Thymus (tissue), 14 donors: ENCODE measurements at places on chromosomes 6 and 20.

DNA sequence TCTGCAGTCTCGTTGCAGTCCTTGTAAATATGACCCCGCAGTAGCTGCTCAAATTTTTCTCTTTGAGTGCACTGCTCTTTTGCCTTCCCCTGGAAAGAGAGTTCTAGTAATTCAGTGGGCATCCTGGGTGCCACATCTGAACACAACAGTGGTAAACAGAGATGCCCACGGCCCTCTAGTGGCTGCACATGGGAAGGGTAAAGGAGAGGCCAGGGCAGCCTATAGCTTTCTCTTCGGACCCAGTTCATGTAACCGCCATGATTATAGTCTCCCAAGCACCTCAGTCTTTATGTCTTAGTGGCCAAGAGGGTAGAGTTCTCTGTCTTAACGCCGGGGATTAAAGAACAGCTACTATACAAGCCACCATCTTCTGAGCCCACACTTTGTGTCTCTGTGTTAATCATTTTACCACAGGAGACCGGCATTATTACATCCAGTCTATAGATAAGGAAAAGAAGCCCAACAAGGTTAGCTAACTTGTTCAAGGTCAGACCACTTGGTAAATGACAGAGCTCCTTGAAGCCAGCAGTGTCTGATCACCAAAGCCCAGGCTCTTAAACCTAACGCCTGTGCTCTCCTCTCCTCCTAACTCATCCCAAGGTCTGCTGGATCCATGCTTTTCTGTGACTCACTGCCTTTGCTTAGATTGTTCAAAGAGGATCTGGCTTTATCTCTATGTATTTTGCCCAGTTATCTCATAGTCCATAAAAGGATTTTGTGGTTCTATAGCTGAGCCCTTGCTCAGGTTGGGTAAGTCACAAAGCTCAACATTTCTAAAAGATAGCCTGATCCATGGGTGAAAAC, 81.8 kb downstream of the ISM1 start:
- peak; percentile 34 for DNase-seq
- no peaks in the 10 kb centered on the region for H3K4me1 ChIP-seq
- no peaks in the 10 kb centered on the region for H3K27me3 ChIP-seq
- H3K36me3 ChIP-seq, result no peaks in the 10 kb centered on the region
- H3K4me3 ChIP-seq, result no peak overlapping the region

DNA sequence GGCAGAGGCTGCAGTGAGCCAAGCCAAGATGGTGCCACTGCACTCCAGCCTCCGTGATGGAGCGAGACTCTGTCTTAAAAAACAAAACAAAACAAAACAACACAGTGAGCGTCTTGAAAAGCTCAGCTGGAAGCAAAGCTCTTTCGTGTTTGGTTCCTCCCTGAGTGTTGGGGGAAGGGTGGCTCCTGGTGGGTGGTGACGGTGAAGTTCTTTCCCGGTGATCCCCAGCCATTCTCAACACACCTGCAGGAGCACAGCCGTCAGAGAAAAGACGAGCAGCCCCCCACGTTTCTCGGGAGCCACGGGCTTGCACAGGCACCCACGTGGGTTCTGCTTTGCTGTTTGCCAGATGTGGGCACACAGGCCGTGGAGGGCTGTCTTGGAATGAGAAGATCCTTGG, 3.2 kb downstream of the BHLHE23 start:
- peaks cover 66% of the 10 kb centered on the region for H3K4me1 ChIP-seq
- H3K36me3 ChIP-seq, result no peaks in the 10 kb centered on the region

DNA sequence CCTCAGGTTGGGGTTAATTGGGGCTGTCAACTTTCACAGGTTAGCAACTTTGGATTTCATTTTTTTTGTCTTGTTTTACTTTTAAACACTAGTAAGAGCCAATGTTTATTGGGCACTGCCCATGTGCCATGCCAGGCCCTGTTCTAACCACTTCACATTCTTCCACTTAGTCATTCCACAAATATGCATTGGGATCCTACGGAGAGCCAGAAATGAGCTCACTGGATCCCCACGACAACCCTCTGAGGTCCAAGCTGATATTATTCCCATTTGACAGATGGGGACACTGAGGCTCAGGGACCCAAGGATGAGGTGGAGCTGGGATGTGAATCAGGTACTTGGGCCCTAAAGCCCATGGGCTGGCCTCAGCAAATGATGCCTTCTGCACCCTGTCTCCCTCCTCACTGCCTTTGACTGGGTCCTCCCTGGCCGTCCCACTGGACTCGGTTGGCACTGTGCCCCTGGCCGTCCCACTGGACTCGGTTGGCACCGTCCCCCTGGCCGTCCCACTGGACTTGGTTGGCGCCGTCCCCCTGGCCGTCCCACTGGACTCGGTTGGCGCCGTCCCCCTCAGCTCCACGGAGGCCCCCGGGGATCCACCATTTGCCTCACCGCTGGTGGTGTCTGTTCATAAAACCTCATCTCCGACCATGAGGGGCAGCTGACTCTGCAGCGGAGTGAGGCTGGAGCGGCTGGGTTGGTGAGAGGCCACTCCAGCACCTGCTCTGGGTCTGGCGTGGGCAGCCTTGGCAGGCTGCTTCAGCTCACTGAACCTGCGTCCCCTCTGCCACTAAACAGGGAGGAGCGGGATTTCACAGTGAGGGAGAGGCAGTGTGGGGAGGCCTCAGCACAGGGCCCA, 4.8 kb upstream of the PMEPA1 start:
- no peak overlapping the region for H3K4me3 ChIP-seq
- peaks cover 31% of the 10 kb centered on the region for H3K27me3 ChIP-seq
- peaks cover 7% of the 10 kb centered on the region for H3K4me1 ChIP-seq
- no peak overlapping the region for H3K27ac ChIP-seq
- no peak for DNase-seq

DNA sequence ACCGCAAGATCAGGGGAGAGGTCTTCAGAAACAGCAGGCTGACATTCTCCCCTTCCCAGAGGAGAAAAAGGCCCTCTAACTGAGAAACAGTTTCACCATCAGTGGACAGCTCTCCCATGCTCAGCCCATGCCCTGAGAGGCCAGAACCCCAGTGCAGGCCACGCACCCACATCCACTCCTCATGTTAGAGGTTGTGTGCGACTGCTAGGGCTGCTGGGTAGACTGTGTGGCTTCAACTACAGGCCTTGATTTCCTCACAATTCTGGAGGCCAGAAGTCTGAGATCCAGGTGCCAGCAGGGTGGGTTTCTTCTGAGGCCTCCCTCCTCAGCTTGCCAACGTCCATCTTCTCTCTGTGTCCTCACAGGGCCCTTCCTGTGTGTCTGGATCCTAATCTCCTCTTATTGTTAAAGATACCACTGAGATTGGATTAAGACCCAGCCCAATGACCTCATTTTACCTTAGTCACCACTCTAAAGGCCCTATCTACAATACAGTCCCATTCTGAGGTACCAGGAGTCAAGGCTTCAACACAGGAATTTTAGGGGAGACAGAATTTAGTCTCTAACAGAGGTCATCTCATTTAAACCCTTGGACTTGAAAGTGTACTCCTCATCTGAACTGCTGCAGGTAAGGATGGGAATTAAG, 67.7 kb upstream of the CD93 start:
- no peaks in the 10 kb centered on the region for H3K27me3 ChIP-seq
- peaks cover 44% of the 10 kb centered on the region for H3K4me1 ChIP-seq
- no peak for DNase-seq
- no peak overlapping the region for H3K27ac ChIP-seq

DNA sequence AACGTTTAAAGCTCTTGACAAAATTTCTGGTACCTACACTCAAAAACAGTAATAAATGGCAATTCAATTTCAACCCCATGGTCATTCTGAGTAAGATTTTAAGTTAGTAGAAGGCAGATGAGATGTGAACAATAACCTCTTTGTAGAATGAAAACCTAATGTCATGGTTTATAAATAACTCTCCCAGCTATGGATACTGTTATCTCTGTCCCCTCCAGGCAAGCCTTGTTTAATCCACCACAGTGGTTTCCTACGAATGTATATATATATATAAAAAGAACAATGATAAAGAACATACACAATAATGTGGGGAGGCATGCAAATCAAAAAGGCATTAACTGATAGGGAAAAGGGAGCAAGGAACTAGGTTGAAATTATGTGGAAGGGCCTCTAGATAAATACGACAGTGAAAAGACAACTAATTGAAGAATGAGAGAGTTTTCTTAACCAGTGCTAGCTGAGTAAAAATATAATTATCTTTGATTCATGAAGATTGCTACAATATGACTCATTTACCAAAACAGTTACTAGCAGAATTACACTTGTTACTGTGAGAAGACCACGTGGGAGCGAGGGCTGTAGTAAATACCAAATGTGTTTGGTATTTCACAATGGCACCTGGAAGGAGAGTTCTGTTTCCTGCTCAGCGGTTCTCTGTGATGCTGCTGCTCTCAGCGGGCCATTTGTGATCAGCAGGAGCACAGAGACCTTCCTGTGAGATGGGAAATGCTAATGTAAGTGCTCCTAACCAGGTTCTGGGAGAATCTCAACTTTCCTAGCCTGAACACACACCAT, 173.7 kb downstream of the MBOAT1 start:
- H3K27ac ChIP-seq, result no peak overlapping the region
- H3K27me3 ChIP-seq, result no peaks in the 10 kb centered on the region
- H3K4me1 ChIP-seq, result no peaks in the 10 kb centered on the region

- no peak overlapping the region for H3K27ac ChIP-seq
- H3K4me3 ChIP-seq, result no peak overlapping the region
- no peak for DNase-seq
- no peaks in the 10 kb centered on the region for H3K4me1 ChIP-seq
- H3K36me3 ChIP-seq, result no peaks in the 10 kb centered on the region
These were observed 59.6 kb downstream of the MOXD1 start for GRCh38 chr6:132341646-132342045.

- H3K36me3 ChIP-seq, result no peaks in the 10 kb centered on the region
- DNase-seq, result no peak
- H3K4me1 ChIP-seq, result no peaks in the 10 kb centered on the region
- no peak overlapping the region for H3K4me3 ChIP-seq
- no peak overlapping the region for H3K27ac ChIP-seq
These were observed 191.8 kb upstream of the MAN1A1 start for GRCh38 chr6:119541132-119541905.

GRCh38 chr20:58019850-58020625, 208.4 kb downstream of the ANKRD60 start:
- DNase-seq, result no peak
- H3K4me1 ChIP-seq, result no peaks in the 10 kb centered on the region
- no peak overlapping the region for H3K27ac ChIP-seq
- H3K36me3 ChIP-seq, result no peaks in the 10 kb centered on the region
- H3K27me3 ChIP-seq, result peaks cover 13% of the 10 kb centered on the region

DNA sequence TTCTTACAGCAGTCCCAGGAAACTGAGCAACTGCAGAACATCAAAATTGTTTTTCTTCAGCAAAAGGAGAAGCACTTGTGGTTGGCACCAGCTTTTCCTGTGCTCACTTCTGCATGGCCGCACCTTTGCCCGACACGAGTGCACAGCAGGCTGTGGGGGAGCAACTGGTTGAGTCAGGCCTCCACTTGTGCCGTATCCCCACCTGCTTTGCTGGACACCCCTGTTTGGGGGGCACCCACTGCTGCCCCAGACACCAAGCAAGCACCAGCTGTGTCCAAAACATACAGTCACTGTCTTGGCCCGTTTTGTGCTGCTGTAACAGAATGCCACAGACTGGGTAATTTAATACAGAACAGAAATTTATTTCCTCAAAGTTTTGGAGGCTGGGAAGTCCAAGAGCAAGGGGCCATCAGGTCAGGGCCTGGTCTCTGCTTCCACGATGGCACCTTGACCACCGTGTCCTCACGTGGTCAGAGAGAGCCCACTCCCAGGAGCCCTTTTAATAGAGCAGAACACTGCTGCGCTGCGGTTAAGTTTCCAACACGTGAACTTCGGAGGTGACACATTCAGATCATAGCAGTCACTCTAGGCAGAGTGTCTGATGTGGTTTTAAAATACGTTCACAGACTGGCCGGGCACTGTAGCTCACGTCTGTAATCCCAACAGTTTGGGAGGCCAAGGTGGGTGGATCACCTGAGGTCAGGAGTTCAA, 8.7 kb upstream of the GMEB2 start:
- H3K27me3 ChIP-seq, result no peaks in the 10 kb centered on the region
- peaks cover 2% of the 10 kb centered on the region for H3K36me3 ChIP-seq
- H3K4me1 ChIP-seq, result peaks cover 87% of the 10 kb centered on the region
- peak overlapping the region; percentile 99 for H3K27ac ChIP-seq

- peaks cover 2% of the 10 kb centered on the region for H3K4me1 ChIP-seq
- H3K27ac ChIP-seq, result no peak overlapping the region
- DNase-seq, result no peak
- no peaks in the 10 kb centered on the region for H3K36me3 ChIP-seq
These were observed 42.6 kb upstream of the FNDC1 start for GRCh38 chr6:159126590-159126989.

DNA sequence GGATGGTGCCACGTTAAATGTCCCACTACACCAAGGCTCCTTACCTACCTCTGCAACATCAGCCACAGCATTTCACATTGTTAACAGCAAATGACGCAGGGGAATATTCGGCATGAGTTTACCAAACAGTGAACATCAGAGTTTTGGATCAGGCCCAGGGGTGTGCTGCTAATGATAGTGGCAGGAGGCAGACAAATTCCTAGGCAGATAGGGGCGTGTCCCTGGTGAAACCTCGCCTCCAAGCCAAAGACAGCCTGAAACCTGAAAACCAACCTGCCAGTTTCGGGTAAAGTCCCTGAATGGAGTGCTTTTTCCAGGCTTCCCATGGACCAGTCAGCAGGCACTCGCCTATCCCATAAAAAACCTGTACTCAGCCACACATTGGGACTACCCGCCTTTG, 133.6 kb downstream of the SH3BGRL2 start:
- no peak overlapping the region for H3K27ac ChIP-seq
- DNase-seq, result no peak
- H3K4me3 ChIP-seq, result no peak overlapping the region
- no peaks in the 10 kb centered on the region for H3K4me1 ChIP-seq

- H3K4me1 ChIP-seq, result peaks cover 38% of the 10 kb centered on the region
- no peak overlapping the region for H3K27ac ChIP-seq
- H3K27me3 ChIP-seq, result peaks cover 2% of the 10 kb centered on the region
- H3K36me3 ChIP-seq, result no peaks in the 10 kb centered on the region
- no peak for DNase-seq
These were observed 76.3 kb downstream of the SLC22A23 start for GRCh38 chr6:3380344-3381232.

DNA sequence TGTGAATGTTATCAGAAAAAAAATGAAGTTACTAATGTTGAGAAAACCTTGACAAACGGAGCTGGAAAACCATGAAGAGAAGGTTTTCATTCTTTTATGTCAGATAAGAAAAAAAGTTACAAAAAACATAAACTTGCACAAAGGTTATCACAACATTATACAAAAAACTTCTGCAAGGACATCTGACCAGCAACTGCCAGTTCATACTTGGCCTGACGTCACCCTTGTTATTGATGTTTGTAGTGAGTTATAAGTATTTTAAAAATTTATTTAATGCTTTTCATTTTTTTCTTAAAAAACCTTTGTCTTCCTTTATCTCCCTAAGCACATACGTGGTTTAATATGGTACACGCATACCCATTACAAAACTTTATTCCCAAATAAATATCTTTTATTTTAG, 16.3 kb downstream of the GSTA3 start:
- no peak overlapping the region for H3K4me3 ChIP-seq
- no peaks in the 10 kb centered on the region for H3K27me3 ChIP-seq
- DNase-seq, result no peak
- no peaks in the 10 kb centered on the region for H3K4me1 ChIP-seq
- no peaks in the 10 kb centered on the region for H3K36me3 ChIP-seq

GRCh38 chr6:96990462-96990861, 65.9 kb downstream of the KLHL32 start:
- no peaks in the 10 kb centered on the region for H3K27me3 ChIP-seq
- H3K36me3 ChIP-seq, result no peaks in the 10 kb centered on the region
- no peak for DNase-seq
- H3K27ac ChIP-seq, result no peak overlapping the region
- no peak overlapping the region for H3K4me3 ChIP-seq

- no peaks in the 10 kb centered on the region for H3K36me3 ChIP-seq
- no peak overlapping the region for H3K4me3 ChIP-seq
- no peak for DNase-seq
These were observed 42.9 kb downstream of the RIOK1 start for GRCh38 chr6:7432391-7433120.
